ENCODE measurements at places on chromosomes 3 and 15. TPM values are rescaled to one million over a fixed set of nuclear protein-coding genes. Genes with fewer than 3 reads are reported as not detected.

- no peak for DNase-seq
Observed at GRCh38 chr3:38605981-38606380, 43.5 kb downstream of the SCN5A start.

DNA sequence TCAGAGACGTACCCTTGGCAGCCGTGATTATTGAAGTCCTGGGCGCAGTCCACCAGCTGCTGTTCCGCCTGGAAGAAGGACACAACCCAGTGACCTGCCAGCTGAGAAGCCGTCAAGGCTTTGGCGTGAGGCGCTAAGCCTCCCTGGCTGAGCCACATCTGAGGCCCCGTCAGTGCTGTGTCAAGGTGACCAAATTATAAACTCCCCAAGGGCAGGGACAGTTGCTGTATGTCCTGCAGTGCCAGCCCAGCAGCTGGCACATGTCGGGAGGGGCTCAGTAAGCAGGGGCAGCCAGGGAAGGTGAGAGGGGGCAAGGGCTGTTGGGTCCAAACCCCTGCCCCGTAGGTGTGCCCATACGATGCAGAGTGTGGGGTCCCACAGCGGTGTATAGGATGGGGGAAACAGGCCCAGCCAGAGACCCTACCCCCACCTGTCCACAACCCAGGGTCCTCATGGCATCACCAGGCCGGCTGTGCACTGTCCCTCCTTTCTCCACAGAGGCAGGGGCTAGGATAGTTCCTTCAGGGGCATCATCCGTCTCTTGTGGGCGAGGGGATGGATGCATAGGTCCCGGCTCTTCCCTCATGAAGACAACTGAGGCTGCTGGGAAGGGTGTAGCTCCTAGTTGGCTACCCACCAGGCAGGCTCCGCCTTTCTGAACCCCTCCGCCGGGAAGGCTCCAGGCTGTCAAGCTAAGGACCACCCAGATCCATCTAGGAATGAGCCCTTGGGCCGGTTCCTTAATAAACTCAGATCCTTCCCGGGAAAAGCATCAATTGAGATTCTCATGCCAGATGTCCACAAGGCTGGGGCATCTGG, 13.2 kb downstream of the CTSH start:
- no peak for DNase-seq

DNA sequence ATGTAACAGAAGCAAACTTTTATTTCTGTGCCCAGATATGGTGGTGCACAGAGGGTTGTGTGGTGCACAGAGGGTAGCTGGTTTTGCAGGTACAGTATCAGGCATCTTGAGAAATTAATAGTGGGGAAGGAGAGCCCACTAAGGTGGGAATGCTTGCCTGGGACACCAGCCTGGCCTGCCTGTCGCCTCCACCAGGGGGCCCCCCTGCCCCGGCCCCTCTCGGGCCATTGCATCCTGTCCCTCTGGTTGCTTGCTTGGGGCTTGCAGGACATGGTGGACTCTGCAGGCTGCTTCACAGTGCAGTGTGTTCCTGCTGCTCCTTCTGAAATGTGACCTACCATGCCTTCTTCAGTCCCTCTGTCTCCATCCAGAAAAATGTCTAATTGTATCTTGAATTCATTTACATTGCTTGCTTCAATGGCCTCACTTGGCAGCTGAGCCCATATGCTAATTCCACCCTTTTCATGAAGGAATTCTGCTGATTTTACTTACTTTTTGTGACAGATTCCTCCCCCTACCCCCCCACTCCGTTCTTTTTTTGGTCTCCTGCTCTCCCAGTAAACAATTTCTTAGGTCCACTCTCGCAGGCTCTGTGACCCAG, 73.6 kb downstream of the EEFSEC start:
- DNase-seq: no peak

DNA sequence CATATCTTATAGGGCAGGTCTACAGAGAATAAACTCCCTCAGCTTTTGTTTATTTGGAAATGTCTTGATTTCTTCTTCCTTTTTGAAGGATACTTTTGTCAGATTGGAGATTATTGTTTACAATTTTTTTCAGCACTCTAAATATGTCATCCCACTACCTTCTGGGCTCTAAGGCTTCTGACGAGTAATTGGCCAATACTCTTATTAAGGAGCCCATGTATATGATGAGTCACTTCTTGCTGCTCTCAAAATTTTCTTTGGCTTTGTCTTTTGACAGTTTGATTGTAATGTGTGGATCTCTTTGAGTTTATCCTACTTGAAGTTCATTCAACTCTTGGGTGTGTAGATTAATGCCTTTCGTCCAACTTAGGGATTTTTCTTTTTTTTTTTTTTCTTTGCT, 28.9 kb upstream of the CD200R1L start:
- DNase-seq: no peak

DNA sequence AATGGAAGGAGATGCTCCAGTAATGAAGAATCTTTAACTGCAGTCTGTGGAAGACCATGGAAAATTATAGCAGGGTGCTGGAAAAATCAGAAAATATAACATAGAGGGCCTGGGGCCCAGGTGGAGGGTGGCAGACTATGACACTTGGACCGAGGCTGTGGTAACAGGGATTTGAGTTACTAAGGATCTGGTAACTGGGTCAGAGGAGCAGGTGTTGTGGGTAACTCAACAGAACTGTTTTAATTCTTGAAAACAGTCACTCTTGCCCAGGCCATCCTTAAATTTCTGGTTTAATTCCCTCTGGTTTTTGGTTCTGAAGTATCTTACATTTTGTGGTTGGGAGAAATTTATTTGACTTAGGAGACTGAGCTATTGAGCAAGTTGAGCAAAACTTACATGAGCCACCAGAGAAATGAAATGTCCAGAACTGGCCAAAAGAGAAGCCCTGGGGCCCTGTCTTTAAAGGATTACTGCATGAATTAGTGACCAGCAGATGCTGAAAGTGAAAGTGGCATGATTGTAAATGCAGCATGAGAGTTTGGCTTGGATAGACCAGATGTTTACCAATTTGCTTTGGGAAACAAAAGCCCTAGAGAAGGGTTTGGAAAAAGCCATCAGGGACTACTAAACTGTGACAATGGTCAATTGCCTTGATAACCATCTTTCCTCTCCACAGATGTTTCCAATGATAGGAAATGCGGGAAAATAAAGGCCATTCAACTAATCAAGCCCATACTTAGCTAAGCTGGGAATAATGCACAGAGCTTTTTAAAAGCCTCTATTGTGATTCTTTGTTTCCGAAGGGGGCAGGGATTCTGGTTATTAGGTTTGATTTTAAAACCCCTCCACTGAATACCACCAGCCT, 374.9 kb upstream of the TGFBR2 start:
- DNase-seq: no peak

- DNase-seq: no peak
Observed at GRCh38 chr3:139493826-139494385, 17.6 kb upstream of the RBP2 start.

- no peak for DNase-seq
Observed at GRCh38 chr3:51620543-51620942, 50.5 kb upstream of the TEX264 start.

The ZPLD1 gene
- total RNA-seq: not detected

The LRRN1 gene
- total RNA-seq: 0.85 TPM

The DLEC1 gene
- total RNA-seq: 6.1 TPM

The NR2E3 gene
- total RNA-seq: not detected

Measured in natural killer cell (primary cell).